ENCODE measurements at places on chromosomes 3 and 15.

DNA sequence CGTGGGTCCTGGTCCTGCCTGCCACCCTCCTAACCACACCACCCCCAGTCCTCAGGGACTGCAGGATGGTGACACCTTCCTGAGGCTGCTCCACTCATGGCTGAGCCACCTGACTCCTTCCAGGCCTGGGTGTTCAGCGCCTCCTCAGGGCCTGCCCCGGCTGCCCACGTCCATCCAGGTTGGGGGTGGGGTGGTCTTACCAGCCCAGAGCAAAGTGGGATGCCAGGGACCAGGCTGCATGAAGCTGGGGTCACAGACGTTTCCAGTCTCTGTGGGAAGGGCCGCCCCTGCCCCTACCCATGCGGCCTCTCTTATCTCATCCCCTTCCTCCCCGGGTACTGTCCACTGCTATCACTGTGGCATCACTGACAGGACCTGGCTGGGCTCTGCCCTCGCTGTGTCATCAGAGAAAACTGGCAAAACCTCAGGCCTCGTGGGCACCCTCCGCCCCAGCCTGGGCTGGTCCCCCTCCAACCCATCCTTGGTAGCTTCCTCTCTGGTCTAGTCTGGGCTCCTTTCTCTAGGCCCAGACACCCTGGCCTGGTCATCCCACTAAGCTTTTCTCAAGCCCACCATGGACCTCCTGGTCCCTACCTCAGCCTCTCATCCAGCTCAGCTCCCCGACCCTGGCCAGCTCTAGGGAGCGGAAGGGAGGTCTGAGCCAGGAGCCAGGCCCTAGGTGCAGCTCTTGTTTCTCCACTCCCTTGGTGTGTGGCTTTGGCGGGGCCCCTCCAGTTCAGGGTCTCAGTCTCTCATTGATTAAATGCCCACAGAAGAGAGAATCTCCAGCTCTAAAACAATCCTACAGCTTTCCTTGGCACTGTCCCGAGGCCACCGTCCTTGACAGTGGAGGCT, 32.9 kb downstream of the WNT7A start:
- no peak for DNase-seq

- DNase-seq = no peak
These were observed 27.4 kb downstream of the FOXL2NB start for GRCh38 chr3:138974462-138974861.

DNA sequence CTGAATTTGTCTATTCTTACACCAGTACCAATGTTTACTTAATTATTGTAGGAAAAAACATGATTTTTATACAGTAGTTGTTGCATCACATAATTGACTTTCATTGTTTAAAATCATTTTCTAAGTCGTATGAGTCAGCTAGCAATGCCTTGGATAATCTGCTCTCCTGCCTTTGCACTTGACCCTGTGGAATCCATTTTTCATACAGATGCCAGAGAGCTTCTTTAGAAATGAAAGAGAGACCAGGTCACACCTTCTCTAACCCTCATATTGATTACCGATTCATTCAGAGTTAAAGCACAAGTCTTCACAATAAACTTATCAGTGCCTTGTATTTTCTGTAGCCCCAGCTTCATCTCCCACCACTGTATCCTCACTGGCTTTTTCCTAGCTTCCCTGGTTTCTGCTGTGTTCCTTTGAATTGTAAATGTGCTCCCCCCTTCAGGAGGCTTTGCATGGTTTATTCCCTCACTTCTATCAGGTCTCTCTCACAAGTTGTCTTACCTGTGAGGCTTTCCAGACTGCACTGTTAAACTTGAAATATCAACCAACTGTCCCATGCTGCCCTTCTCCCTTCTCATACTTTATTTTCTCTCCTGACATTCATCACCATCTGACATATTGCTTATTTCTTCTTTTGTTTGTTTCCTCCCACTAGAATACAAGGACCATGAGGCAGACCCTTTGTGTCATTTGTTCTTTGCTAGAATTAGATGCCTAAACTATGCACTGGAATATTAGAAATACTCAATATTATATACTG, 662.0 kb upstream of the GBE1 start:
- DNase-seq = no peak

- no peak for DNase-seq
These were observed 27.9 kb downstream of the IQSEC1 start for GRCh38 chr3:13045241-13045903.

GRCh38 chr3:58630076-58630709, 36.4 kb downstream of the FAM3D start:
- DNase-seq = peak; percentile 20

- no peak for DNase-seq
These were observed 6.5 kb upstream of the EIF4G1 start for GRCh38 chr3:184307915-184308314.
